ENCODE measurements at places on chromosomes 4 and X. TPM values are rescaled to one million over a fixed set of nuclear protein-coding genes. Genes with fewer than 3 reads are reported as not detected.

TCEAL4 gene
- polyA plus RNA-seq, result 48.9 TPM

ADH1C gene
- polyA plus RNA-seq, result 8.1 TPM

PASD1 gene
- not detected for polyA plus RNA-seq

ANK2 gene
- polyA plus RNA-seq, result 29.7 TPM

MCUB gene
- 17.6 TPM for polyA plus RNA-seq

All from adipose tissue (tissue), 3 donors.